ENCODE measurements at places on chromosomes 6 and 20.

GRCh38 chr6:147873816-147874215, 365.3 kb downstream of the SAMD5 start:
- no peak for DNase-seq

GRCh38 chr6:108944707-108945680, 96.8 kb downstream of the ARMC2 start:
- DNase-seq: no peak

DNA sequence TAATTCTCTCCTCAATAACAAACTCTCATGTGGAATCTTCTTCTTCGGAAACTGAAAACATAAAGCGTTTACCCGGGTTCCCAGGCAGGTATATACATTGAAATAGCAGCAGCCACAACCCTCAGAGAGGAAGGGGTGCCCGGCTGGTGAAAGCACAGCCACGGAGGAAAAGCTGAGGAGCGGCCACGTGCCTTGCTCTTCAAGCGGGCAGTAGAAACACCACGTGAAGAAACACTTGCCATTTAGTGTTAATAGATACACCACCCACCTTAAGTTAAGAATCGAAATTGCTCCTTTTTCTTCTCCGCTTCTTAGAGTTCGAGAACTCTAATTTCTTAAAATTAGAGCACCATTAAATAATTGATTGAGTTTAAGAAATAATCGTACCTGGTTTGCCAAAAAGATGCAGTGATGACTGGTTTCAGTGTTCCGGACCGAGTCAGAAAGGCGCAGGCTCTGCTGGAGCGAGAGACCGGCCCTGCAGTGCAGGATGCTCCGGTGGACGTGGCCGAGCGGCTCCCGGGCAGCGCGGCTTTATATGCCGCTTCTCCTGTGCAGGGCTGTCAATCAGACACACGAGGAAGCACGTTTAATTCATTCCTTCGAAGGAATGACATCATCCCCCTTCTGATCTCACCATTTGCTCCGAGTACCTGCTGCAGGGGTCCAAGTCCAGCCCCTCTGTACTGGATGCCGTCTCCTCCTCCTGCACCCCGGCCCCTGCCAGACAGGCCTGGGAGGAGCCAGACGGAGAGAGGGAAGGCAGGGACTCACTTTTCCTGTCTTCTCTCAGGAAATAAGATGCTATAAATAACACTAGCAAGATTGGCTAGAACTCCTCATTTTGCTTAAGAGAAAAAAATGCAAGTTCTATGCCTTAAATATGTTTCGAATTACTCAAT, at the start of gene THBS2:
THBS2 (minus strand) TSS at position 510 of the 902 bp plus-strand sequence. CDS start 3,062 bp downstream, outside the sequence.
- DNase-seq: no peak

DNA sequence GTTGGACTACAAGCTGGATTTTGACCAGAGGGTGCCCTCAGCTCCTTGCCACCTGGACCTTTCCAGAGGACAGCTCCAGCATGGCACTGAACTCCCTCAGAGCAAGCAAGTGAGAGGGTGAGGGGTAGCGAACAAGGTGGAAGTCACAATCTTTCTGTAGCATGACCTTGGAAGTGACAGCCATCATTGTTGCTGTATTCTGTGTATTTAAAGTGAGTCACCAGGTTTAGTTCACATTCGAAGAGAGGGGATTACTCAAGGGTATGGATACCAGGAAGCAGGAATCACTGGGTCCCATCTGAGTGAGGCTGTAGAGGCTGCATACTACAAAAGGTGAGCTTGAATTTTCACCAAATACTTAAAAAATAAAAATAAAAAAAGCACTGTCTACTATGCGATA, 280.0 kb upstream of the SPTLC3 start:
- DNase-seq: no peak

DNA sequence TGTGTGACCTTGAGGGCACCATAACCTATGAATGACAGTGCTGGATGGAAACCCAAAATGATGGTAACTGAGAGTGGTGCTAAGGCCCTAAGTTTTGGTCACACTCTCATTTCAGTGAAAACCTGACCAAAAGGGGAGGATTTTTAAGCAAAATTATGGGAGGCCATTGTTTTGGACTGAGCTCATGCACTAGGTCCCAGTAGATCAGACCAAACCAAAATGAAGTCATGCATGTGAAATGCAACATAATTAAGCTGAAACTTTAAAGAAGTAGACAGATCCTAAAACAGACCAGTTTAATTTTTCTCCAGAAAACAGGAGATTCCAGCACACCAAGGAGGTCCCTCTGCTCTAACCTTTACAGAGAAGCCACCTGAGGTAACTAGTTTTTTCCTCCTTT, 24.0 kb upstream of the THBS2 start:
- DNase-seq: no peak

DNA sequence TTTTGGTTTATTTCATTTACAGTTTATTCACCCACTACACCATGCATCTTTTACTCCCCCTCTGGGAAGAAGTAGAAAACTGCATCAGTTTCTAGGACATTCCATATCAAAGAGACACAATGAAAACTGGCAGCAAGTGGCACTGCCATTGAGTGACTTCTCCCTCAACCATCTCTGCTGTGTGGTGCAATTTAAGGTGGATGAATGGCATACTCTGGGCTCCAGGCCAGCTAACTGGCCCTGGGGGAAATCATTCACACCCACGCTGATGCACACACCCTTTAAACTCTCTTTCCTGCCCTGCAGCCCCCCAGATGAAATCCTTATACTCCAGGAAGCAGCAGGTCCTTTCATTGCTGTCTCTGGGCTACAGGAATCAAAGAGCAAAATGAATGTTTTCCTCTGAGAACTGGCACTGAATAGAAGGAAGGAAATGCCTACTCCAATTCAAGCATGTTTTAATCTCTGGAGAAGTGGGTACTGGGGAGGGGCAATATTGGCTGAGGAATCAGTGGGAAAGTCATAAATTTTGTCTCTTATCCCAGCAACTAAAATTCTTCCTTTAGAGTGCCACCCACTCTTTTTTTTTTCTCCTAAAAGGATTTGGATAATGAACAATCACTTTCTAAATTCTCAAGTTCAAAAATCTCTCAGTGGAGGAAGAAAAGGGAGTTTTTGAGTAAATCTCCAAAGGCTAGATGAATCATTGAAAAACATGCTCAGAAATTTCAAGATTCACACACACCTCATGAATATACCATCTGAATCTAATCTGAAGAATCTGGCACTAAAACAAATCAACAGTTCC, 16.9 kb upstream of the RFPL4B start:
- no peak for DNase-seq

- DNase-seq: no peak
These were observed 58.0 kb downstream of the SYTL3 start for GRCh38 chr6:158707821-158708195.

DNA sequence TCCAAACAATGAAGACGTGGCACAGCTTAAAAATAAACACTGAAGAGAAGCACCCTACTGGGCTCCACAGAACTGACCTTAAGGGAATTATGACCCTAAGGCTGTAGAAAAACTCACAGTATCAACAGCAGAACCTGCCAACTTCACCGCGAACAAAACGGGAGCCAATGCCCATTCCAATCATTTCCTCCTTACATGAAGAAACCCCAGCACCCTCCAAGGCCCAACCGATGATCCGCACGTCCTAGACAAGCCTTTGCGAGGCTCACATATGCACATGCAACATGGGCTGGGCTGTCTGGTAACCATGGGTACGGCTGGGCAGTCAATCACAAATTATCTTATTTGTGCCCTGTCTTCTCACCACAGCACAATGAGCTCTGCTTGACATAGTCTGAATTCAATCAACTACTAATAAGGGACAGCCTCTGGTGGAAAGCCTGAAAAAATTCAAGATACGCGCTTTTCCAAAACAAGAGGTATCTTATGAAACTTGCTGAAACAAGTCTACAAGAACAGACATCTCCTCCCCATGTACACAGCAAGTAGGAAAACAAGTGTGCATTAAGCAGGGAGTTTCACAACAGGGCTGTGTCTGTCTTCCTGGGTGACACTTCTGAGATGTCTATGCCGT, 1.7 kb downstream of the DIDO1 start:
- no peak for DNase-seq

- no peak for DNase-seq
These were observed 7.5 kb upstream of the TNXB start for GRCh38 chr6:32116674-32117073.

DNA sequence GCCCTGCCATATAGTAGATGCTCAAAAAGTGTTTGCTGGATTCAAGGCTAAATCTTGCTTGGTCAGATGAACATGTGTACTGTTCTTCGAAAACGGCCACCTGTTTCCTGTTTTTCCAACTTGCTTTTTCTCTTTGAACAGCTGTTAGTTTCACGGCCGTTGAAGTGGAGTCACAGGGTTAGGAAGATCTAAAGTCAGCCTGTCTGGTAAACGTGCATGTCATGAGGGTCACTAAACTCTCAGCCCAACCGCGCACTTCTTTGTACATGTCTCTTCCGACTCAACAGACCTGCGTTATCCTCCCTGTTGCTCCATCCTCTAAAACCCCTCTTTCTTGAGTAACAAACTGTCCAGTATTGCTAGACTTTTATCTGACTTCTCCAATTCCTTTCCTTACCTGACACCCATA, 93.2 kb upstream of the MAN1A1 start:
- DNase-seq: no peak

- no peak for DNase-seq
These were observed 124.9 kb downstream of the ANKRD60 start for GRCh38 chr20:58103517-58103904.

- DNase-seq: no peak
These were observed 181.6 kb downstream of the JARID2 start for GRCh38 chr6:15427331-15428070.

GRCh38 chr6:33744001-33744848, 2.5 kb downstream of the IP6K3 start:
- DNase-seq: peak; percentile 45

- no peak for DNase-seq
These were observed 34.9 kb upstream of the ALDH8A1 start for GRCh38 chr6:134984821-134985220.

GRCh38 chr6:124793398-124793797, 168.8 kb upstream of the RNF217 start:
- DNase-seq: no peak

DNA sequence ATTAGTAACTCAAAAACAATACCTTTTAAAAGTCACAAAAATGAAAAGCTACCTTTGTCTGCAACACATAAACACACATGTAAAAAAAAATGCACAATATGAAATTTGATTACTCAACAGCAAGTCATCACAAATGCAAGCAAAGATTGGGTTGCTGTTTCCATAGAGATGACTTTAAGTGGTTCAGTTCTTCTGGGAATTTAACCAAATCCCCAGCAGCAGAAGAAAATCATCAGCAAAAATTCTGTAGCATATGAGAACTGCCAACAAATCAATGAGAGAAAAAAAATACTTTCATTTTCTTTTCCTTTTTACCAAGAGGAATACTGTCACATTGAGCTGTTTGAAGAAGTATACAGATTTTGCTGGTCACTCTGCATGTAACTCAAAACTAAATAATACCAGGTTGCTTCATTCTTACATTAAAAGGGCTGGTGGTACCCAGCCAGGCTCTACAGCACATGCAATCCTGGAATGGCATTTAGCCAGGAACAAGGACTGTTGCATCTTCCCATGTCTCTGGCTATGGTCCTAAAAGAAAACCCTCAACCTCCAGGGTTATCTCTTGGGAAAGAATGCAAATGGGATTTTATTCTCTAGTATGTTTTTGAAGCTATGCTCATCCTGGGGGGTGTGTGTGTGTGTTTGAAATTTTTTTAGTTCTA, 158.3 kb downstream of the OPRM1 start:
- DNase-seq: no peak

- no peak for DNase-seq
These were observed 27.8 kb upstream of the SCRT2 start for GRCh38 chr20:703426-703825.

GRCh38 chr6:162591517-162591916, 136.0 kb downstream of the PRKN start:
- no peak for DNase-seq

DNA sequence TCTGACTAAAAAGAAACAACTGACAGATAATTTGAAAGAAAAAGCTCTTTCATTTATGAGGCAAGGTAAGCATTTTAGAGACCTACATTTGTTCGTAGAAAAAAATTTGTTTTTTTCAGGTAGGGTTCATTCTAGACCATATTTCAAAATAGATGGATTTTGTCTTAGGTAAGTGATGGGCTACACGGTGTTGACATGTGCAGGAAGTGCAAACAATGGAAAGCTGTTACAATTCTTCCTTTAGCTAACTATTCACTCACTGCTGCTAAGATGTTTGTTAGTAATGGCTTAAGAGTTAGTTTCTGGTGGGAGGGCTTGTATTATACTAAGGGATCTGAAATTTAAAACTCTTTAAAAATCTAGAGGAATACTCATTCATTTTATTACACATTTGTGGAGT, 96.7 kb downstream of the CD109 start:
- no peak for DNase-seq

DNA sequence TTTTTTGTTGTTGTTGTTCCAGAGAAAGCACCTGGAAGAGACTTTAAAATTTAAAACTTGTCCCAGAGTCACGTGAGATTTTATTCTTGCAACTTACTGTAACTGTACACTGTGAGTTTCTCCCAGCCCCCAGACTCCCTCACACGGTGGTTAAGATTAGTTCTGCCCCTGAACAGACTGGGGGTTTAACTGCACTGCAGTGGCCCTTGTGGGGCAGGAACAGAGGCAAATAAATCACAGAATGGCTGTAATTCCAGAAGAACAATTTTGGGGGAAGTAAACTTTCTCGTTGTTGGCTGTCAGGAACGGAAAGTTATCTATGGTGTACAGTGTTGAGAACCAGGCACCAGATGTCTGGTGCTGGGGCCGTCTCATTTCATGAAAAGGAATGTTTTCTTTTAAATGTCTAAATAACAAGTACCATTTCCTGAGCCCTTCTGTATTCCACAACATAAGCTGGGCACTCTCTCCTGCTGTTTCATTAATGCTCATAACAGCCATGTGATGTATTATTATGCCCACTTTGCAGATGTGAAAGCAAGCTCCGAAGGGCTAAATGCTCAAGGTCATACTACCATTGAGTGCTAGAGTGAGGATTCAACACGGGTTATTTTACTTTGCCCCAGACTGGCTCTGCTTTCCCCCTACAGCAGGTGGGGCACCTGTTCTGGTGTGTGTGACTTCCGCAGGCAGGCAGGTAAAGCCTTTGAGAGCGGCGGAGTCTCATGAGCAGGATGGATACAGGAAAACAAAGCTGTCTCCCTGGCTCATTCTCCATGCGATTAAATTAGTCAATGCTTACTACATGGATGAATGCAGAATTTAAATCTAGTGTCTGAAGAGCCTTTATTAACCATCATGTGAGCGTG, 30.5 kb downstream of the CNKSR3 start:
- DNase-seq: no peak

DNA sequence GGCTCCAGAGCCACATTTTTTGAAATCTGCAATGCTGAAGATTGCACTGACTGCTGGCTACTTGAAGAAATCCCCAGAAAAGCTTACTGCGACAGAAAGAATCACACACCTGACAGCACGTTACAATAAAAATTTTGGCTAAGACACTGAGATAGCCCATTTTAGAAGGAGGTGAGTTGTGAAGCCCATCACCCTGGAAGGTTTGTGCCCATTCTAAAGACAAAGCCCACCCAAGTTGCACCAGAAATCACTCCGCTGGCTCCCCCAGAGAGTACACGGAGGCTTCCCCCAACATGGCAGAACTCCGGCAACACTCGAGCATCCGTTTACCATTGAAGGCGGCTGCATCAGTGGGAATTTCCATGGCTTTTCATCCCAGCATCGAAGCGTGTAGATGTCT, 29.4 kb downstream of the LPA start:
- no peak for DNase-seq

GRCh38 chr6:17280138-17280537, 1.0 kb upstream of the RBM24 start:
- no peak for DNase-seq

Measured in activated T-helper 1 cell treated with Interleukin-2 at 50 U/mL for 16 hours (primary cell).